ENCODE measurements at places on chromosomes 2 and 18.

GRCh38 chr2:111058264-111058663 lies 62.5 kb upstream of the BCL2L11 start:
- no peak for DNase-seq

GRCh38 chr2:92073036-92073814 lies 2798.0 kb upstream of the TEKT4 start:
- no peak for DNase-seq

- DNase-seq: no peak
Observed at GRCh38 chr18:58965291-58966004, 100.8 kb downstream of the ZNF532 start.

DNA sequence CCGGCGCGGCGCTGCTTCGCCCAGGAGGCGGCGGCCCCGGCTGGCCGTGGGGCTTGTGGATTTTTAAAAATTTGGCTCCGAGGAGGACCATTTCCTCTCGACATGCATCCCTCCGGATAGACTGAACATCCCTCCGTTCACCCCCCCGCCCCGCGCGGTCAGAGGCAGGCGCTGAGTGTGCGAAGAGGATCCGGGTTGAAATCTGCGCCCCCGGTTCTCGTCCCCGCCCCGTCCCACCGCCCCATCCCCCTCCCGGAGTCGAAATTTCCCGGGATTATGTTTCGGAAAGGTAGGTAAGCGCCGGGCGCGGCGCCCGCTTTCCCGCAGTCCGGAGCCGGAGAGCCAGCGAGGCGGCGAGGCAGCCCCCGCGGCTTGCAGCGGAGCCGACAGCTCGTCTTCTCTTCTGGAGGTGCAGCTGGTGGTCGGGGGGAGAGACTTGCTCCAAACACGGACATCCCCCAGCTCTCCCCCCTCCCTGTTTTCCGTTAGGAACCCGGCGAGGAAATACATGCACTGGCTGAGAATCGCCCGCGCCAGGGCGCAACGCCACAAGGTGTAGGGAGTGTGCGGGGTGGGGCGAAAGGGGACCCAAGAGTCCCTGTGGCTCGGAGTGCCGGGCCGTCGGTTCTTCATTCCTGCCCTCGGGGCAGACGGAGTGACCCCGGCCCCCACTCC lies at the start of gene PRKCE:
PRKCE (plus strand) TSS at position 261 of the 675 bp plus-strand sequence.
- DNase-seq: no peak

- no peak for DNase-seq
Observed at GRCh38 chr2:8684540-8684877, 2.7 kb downstream of the ID2 start.

DNA sequence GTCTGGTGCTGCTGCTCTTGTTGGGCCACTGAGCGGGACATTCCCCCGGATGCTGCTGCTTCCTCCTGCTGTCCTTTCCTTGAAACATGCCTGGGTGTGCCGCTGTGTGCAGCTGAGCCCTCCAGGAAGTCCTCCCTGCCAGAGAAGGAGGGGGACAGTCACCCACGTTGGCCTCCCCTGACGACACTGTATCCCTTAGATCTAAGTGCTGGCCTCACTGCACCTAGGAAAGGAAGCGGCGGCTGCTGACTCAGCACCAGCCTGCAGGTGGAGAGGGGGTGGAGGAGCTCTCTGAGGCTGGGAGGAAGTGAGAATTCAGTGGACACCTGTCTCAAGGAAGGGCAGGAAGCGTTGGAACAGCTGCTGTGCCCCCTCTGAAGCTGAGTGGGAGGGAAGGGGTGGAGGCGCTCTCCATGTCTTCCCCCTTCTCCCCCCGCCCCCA lies 239.8 kb downstream of the HAUS1 start:
- no peak for DNase-seq

Data from epithelial cell of prostate (primary cell).